Amniotic epithelial cell (primary cell): ENCODE measurements at places on chromosomes 1 and 21.

GRCh38 chr1:3814065-3814464 lies 17.8 kb upstream of the LRRC47 start:
- DNase-seq = no peak

- peak; percentile 50 for DNase-seq
Measured at GRCh38 chr1:173193639-173194038, 13.5 kb downstream of the TNFSF4 start.

GRCh38 chr1:76198452-76198851 lies 123.9 kb downstream of the ST6GALNAC3 start:
- DNase-seq = peak; percentile 7

GRCh38 chr1:10753299-10753698 lies 43.1 kb downstream of the CASZ1 start:
- DNase-seq = no peak

DNA sequence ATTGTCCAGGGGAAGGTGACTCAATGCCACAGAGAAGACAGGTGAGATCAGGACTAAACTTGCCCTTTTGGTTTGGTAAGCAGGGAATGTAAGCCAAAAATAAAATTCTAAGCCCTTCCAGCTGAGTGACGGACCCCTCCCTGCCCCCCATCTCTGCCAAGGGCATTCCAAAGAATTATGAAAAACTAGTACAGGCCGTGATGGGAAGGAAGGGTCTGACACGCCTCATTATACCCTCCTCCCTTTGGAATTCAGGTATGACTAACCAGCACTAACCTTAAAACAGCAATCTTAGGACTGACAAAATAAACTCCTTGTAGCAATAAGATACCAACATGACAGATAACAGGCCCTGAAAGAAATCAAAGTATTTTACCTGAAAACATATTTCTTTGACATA lies 99.6 kb downstream of the GABPA start:
- DNase-seq = peak; percentile 32
